ENCODE measurements at places on chromosomes 2 and 18.

- DNase-seq = no peak
Measured at GRCh38 chr2:239360421-239361310, 40.2 kb downstream of the HDAC4 start.

DNA sequence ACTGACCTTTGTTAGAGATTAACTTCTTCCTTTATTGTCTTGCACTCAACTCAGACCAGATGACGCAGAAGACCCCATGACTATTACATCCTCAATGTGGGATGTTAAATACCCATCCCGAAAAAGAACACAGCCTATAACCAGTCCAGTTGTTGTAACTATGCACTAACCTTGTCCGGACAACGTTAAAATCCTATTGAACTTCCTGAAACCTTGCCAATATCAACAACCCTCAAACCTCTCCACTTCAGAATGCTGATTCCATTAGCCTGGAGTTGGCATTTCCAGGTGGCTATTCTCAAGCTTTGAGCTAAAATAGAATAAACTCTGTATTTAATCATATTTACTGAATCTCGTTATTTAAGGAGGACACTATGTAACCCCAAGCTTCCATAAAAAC is 13.6 kb downstream of the NMS start:
- no peak for DNase-seq

- DNase-seq = no peak
Measured at GRCh38 chr2:224973112-224974016, 68.9 kb downstream of the DOCK10 start.

GRCh38 chr18:79637921-79638909 is 41.4 kb upstream of the CTDP1 start:
- no peak for DNase-seq

GRCh38 chr18:32405588-32405987 is 65.1 kb downstream of the GAREM1 start:
- DNase-seq = no peak

DNA sequence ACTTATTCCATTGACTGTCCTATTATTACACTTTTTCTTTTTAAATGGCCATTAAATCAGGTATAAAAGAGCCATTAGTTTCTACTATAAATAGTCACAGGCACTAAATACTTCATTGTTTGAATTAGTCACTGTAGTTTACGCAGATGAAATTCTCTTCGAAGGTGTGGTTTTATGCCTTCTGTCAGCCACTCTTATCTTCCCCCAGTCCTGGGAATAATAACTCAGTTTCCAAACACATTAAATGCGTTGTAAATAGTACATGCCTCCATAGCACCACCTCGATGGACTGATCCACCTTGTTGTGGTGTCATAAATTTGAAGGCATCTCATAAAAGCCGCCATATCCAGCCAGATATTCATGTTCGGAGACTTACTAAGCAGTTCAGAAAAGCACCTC is 72.1 kb upstream of the PARD3B start:
- DNase-seq = no peak

GRCh38 chr2:171319164-171319810 is 114.5 kb downstream of the METTL8 start:
- DNase-seq = no peak

- DNase-seq = no peak
Measured at GRCh38 chr18:77151772-77152520, 19.4 kb upstream of the MBP start.

- DNase-seq = no peak
Measured at GRCh38 chr2:187939180-187939579, 352.5 kb upstream of the GULP1 start.

- DNase-seq = no peak
Measured at GRCh38 chr2:60555783-60556139, 2.3 kb upstream of the BCL11A start.

GRCh38 chr2:43011158-43011491 is 215.3 kb downstream of the ZFP36L2 start:
- no peak for DNase-seq

GRCh38 chr18:35155398-35156117 is 85.3 kb upstream of the ZNF397 start:
- no peak for DNase-seq

GRCh38 chr2:200203381-200203827 is 103.1 kb upstream of the SPATS2L start:
- no peak for DNase-seq

DNA sequence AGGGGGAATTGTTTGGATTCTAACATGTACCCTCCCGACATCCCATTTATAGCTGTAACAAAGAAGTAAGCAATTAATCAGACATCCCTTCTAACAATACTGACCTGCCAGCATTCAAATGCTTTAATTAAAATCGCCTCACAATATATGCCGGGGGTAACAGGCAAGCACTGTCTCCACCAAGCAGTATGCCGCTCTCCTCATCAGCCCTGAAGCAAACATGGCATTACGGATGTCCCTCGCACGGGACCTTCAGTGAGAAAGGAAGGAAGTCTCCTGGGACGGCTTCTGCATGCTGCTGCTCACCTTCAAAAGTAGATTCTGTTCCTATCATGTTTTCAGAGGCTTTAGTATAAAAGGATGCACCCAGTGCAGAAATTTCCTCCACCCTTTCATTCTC is 292.7 kb upstream of the POU3F3 start:
- no peak for DNase-seq

GRCh38 chr2:63851691-63852311 is 10.1 kb downstream of the UGP2 start:
- DNase-seq = no peak

DNA sequence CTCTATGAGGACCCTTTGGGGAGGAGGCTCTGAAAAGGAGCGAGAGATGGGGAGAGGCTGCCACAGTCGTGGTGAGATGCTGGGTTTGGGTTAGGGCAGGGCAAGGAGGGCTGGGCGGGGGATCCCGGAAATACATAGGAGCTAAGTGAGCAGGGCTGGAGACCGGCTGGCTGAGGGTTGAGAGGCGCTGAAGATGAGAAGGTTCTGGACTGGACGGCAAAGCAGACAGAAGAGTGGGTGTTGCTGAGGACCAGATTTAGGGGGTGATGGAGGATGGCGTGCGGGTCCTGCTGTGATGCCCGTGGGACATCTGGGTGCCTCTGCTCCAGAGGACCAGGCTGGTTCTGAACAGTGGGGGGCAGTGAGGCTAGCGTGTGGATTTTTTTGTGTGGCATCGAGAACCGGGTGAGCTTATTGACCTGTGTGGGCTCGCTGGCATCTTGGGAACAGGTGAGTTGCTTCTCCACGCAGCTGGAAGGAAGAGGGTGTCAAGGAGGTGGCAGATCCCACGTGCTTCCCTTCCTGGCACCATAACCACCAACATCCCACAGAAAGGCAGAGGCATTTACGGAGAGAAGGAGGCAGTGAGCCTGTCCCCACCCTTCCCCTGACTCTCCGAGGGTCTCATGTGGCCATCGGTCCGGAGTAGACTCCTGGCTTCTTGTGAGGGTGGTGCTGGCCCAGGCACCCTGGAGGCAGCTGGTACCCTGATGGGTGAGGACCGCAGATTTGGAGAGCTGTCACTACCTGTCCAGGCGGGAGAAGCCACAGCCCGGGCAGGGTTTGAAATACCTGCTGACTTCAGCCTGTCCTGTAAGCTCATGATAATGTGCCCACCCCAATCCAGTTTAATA is 70.3 kb downstream of the ASB1 start:
- no peak for DNase-seq

DNA sequence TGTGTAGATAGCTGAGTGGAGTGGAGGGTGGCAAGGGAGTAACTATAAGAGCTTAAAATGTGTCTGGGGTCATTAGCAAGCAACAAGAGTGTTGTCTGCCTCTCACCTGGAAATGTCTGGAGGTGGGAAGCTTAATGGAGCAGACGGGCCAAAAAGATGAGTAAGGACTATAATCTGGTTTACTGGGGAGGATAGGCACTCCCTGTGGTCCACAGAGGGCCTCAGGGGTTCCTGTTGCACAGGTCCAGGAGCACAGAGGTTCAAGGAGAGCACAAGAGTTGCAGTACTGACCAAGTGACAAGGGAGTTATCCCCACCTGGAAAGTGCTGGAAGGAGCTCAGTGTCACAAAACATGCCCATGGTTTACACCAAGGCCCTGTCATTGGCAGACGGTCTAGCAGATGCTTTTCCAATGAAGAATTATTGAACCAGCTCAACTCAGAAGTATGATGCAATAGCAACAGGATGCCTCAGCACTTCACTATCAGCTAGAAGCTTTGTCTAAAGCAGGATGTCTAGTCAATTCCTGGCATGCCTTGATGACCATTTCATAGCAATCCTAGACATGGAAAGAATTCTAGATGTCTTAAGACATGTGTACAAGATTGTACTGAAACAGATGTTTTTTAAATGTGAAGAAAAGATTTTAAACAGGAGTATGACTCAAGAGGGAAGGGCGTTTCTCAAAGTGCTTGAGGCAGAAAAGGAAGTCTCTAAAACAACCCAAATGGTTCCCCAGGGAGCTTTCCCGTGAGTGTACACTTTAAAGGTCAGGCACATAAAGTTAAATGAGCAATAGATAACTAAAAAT is 62.9 kb upstream of the SERPINE2 start:
- DNase-seq = no peak

GRCh38 chr2:98778741-98779483 is 48.0 kb upstream of the MGAT4A start:
- DNase-seq = no peak

- DNase-seq = no peak
Measured at GRCh38 chr18:51211552-51211951, 14.1 kb upstream of the MEX3C start.

- DNase-seq = no peak
Measured at GRCh38 chr2:218032336-218033171, 29.8 kb upstream of the TNS1 start.

DNA sequence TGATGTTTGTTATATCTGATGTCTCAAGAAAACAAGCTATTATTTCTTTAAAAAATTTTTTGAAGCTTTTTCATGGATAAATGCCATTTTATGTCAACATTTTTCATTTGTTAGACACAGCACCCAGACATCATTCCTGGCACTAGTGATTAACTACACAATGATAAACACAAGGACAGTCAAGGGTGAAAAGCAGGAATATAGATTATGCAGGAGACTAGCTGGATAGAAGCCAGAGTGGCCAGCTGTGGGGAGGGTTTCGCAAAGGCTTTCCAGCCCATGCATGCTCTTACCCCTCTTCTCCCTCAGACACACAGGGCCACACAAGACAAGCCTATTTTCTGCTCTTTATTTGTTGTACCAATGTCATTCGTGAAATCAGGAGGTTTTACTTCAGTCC is 127.1 kb upstream of the TTC39C start:
- DNase-seq = no peak

DNA sequence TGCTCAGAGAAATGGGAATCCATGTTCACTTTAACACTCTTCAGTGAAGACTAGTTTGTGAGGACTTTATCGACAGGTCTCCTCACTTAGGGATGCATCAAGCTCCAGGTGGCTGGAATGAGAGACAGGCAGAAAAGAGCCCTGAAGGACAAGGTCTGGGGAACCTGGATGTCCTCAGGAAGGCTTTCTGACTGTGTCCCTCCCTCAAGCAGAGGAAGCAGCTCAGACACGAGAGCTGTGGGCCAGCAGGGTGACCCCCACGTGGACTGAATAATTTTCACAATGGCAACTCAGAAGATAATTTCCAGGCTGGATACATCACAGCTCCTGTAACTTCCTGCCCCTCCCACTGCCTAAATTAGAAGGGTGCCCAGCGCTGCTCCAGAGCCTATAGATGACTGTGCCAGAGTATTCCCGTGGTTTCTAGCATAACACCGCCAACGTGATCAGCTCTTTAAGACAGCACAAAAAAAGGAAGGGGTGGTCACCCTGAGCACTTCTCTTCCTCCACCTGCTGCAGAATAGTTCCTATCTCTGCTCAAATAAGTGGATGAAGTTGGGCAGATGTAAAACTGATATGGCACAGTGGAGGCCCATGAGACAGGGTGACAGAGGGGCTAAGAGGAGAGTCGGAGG is 25.7 kb upstream of the NCK2 start:
- DNase-seq = no peak

DNA sequence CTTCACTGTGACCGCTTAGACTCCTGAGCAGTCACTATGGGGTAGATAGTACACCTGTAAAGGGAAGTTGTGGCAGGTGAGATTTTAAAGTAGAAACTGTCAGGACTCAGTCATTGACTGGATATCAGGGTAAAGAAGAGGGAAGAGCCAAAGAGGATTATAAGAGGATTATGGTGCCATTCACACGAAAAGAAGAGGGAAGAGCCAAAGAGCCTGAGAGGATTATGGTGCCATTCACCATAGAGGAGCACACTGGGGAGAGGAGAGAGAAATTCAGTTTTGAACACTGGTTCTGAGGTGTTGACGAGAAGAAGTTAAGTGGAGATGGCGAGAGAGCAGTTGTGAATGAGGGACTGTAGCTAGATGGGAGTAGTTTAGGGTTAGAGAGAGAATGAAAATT is 16.9 kb upstream of the KCNJ13 start:
- no peak for DNase-seq

DNA sequence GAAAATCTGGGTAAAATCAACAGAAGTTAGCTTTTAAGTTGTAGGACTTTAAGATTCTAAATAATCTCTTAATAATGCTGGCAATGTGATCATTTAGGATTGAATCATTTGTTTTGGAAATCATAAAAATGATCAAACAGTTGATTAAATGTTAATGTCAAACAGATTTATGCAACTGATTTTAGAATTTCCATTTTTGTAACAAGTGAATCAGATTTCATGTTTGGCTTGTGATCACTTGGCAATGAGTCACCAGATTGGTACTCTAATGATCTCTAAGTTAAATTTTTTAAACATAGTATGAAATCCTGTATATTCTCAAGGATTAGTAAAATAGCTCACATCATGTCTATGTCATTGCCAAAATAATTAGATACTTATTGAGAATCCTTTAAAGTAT is 50.1 kb upstream of the UNC80 start:
- no peak for DNase-seq

DNA sequence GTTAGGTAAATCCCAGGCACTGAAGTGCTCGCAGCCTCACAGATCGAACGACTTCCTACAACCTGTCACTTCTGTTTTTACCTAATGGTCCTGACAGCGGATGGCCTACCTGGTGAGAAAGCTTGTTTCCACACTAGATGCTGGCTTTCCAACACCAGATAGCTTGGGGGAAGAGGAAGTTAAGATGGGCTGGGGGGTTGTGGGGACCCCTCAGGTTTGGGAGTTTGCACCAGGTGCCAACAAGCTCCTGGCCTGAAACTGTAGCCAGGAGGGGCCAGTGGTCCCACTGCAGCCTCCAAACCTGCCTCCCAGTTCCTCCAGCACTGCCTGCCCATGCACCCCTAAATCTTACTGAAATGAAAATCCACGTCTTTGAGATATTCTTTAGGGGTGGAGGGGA is 3.9 kb downstream of the TMEM185B start:
- no peak for DNase-seq

GRCh38 chr2:186065491-186065890 is 326.9 kb downstream of the FSIP2 start:
- DNase-seq = no peak
